CD8-positive, alpha-beta memory T cell (primary cell): ENCODE measurements at places on chromosomes 1 and 21. TPM values are rescaled to one million over a fixed set of nuclear protein-coding genes. Genes with fewer than 3 reads are reported as not detected.
A peak's percentile ranks its signal among the peaks of the same experiment; 100 is the strongest.

FCER1G gene
- total RNA-seq, result 5.1 TPM

GRCh38 chr21:42666023-42666747, 12.8 kb downstream of the PDE9A start:
- no peak for DNase-seq

SLAMF9 gene
- total RNA-seq, result not detected

HENMT1 gene
- 29.6 TPM for total RNA-seq

DNA sequence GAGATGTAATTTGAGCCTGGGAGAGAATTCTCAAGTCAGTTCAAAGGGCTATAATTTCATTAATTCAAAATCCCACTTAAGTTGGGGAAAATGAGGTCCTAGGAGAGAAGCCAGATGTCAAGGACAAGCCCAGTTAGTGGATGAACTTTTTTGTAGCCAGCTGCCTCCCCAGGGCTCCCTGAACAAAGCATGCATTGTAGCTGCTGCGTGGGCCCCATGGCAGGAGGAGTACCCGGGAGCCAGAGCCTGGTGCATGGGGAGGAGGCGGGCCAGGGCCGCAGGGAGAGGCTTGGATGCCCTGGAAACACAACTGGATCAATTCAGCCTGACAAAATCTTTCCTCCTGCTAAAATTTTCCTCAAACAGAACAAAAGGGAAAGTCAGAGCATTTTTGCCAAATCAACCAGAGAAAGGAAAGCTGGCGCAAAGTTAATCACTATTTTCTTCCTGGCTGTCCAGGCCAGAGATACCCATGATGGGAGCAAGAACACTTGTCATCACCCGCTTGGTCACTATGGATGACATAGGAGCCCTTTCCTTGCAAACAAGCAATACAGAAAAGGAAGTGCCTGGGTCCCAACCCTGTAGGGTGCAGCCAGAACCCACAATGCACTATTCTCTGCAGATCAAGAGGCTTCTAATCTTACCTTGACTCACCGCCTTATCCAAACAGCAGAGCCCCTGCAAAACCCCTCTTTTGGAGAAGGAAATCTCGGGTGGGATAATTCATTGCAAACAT, 248.1 kb upstream of the RAB4A start:
- no peak for DNase-seq

DNA sequence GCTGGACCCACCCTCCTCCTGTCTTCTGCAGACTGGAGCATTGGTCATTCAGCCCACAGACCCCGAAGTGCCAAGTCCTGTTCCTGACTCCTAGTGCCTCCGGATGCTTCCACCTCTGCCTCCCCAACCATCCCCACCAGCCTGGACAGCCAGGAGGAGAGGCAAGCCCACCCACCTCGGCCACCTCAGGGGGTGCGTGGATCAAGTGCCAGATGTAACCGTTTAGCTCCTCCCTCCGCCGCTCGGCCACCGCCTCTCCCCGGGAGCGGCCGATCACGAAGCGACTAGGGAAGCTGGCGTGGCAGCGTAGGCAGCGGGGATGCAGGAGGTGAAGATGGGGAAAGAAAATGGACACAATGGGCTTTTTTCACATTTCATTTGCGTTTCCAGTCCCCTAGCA, 18.1 kb upstream of the PPP1R15B start:
- DNase-seq, result no peak

GRCh38 chr1:15028102-15028501, 125.4 kb upstream of the TMEM51 start:
- DNase-seq, result no peak

DNA sequence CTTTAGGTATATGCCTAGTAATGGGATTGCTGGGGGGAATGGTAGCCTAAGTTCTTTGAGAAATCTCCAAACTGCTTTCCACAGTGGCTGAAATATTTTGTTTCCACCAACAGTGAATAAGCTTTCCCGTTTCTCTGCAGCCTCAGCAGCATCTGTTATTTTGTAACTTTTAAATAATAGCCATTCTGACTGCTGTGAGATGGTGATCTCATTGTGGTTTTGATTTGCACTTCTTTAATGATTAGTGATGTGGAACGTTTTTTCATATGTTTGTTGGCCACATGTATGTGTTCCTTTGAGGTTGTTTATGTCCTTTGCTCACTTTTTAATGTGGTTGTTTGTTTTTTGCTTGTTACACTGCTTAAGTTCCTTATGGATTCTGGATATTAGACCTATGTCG, 237.4 kb downstream of the CENPF start:
- DNase-seq, result no peak

- DNase-seq, result no peak
Measured at GRCh38 chr1:74522148-74522547, 9.7 kb upstream of the LRRC53 start.

FAM72B gene
- 12.3 TPM for total RNA-seq

GRCh38 chr1:30757352-30758120, at the start of gene LAPTM5:
LAPTM5 (minus strand) TSS chr1:30757774; CDS start chr1:30757745, 29 bp downstream.
- peak; percentile 66 for DNase-seq

NOS1AP gene
- not detected for total RNA-seq

DNA sequence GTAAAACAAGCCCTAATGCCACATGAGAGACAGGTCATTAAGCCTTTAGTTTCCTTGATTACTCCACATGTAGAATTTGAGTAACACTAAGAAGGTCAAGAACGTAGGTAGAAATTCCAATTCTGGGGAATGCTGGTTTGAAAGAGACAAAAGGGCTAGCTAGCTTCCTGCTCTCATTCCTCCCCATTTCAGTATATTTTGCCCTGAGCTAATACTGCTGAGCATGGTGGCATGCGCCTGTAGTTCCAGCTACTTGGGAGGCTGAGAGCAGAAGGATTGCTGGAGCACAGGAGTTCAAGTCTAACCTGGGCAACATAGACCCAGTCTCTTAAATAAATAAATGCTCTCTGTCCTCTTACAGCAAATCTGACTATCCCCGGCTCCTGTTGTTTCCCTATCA, 12.8 kb downstream of the PRDX6 start:
- DNase-seq, result no peak

NBPF20 gene
- 1.3 TPM for total RNA-seq

- DNase-seq, result no peak
Measured at GRCh38 chr1:204344665-204345355, 14.9 kb downstream of the PLEKHA6 start.

DNA sequence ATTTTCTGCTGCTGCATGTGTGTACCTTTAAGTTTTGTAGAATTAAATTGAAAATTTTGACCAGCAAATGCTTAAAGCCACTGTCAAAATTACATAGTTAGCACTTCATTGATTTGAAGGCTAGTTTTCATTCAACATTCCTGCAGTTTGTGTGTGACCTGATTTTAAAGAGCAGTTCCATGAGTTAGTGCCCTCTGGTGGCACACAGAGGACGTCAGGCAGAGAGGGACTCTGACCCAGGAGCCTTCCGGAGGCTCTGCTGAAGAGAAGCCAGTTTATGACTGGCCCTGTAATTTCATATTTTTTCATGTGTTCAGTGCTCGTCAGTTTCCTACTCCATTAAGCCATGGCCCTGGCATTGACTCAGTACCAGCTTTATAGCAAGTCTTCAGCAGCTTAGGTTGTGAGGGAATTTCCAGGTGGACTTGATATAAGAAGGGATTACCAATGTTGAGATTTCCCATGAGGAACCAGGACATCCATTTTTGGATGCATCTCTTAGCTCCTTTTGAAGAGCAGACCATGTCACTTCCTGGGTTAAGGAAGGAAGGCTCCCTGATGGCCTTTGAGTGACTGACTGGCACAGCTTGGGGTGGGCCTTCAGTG, 104.7 kb downstream of the CAMTA1 start:
- DNase-seq, result peak; percentile 11
